ENCODE measurements at places on chromosomes 5 and 9.

- no peak for DNase-seq
These were observed 3.4 kb downstream of the ADGRD2 start for GRCh38 chr9:124453586-124454191.

GRCh38 chr9:2494562-2494961 lies 127.0 kb upstream of the VLDLR start:
- DNase-seq: no peak

DNA sequence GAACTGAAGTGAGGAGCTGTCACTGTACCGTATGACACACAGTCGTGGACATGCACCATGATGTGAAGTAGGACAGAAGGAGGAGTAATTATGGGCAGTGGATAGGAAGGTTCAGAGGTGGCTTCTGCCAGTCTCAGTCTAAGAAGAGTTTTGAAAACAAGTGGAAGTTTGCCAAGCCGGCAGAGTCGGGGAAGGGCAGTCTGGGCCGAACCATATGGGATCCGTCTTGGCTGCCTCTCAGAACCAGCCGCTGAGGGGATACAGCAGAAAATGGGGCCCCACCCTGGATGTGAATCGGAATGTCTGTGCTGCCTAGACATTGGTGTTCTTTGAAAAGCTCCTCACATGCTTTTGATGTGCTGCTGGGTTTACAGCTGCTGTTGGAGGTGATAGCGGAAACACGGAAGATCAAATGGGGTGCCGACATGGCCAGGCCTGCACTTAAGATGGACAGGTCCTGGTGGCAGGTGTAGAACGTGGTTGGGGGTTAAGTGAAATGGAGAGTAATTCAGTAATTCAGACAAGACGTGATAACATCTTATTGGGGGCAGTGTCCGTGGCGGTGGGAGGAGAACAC lies 11.2 kb downstream of the SNX18 start:
- DNase-seq: no peak

GRCh38 chr9:30796764-30797163 lies 1587.7 kb upstream of the ACO1 start:
- DNase-seq: no peak

GRCh38 chr9:26163931-26164330 lies 485.7 kb upstream of the TUSC1 start:
- DNase-seq: no peak
